ENCODE measurements at places on chromosomes 11 and 22.
A peak's percentile ranks its signal among the peaks of the same experiment; 100 is the strongest.

DNA sequence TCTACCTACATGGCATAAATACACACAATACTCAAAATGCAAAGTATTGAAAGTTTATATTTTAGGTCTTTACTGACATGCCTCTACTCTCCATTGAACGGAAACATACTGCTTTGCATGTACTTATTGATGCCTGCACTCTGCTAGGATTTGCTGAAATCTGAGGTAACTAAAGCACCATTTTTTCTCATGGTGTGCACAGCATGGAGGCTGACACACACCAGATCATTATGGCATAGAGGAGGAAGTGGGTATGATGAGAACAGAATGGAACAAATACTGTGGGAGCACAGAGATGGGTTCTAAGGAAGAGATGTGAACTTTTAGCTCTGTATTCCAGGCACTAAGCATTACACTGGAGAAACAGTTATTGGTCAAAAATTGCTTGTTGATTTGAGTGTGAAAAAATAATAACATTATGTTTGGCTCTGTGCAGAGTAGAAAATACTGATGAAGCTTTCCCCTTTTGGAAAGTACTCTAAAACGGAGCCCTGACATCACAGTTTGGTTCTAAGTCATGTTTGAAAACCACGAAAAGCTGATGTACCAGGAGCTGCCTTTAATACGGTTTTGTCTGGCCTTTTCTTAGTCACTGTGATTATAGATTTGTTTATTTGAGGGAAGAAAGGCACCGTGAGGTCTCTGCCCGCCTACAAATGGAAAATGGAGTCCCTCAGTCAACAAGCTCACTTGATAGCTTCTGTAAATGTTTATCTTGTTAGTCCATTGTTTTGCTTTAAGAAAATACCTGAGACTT, 5.6 kb downstream of the OR52R1 start:
- DNase-seq: no peak

DNA sequence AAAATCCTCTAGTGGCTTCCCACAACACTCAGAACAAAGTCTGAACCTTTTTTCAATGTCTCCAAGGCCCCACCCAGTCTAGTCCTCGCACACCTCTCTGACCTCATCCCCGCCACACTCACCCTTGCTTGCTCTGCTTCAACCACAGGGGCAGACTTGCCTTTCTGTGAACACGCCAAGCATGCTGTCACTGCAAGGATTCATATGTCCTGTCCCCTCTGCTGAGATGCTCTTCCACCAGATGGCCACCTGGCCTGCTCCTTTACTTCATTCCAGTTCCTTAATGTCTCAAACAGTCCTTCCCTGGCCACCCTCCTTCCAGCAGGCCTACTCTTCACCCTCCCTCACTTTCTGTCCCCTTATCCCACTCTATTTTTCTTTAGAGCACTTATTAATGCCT, 60.6 kb upstream of the ARHGAP20 start:
- DNase-seq: no peak

DNA sequence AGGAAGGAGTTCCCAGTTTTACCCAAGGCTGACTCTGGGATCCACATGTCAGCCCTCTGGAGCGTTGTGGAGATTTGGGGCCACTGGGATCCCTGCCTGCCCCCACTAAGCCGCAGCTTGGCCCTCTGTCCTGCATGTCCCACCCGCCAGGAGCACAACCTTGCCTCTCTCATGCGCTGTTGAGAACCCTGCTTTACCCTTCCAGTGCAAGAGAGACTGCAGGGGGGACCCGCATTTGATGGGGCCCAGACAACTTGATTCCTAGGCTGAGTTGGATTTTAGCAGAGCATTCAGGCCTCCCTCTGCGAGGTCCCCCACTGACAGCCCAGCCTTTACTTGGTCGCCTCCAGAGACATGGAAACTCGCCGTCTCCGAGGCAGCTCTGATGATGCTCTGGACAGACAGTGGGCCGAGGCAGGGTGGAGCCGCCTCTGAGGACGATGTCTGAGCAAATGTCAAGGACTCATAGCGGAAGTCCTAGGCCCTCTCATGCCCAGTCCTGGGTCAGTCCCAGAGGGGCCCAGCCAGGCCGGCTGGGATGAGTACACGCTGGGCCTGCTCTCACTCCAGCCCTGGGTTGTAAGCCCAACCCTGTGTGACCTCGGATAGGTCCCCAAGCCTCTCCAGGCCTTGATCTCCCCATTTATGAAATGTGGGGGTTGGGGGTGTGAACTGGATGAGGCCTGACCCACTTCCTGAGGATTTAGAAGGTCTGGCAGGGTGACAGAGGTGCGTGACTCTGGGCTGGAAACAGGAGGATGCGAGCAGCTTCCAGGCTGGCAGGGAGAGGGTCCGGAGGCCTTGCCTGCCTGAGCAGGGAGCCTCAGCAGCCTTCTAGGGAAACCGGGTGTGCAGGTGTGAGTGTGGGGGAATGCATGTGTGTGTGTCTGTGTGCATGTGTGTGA, 630 bp downstream of the CD5 start:
- peak; percentile 36 for DNase-seq

GRCh38 chr22:38233427-38233826, 31.6 kb downstream of the MAFF start:
- DNase-seq: no peak
